Stimulated activated CD8-positive, alpha-beta memory T cell treated with anti-CD3 and anti-CD28 coated beads, Interleukin-15, amount 100 ng/mL, for 4 hours (primary cell): ENCODE measurements at places on chromosomes 12 and 14.

- DNase-seq: no peak
Observed at GRCh38 chr12:42968426-42968825, 378.9 kb upstream of the PRICKLE1 start.

DNA sequence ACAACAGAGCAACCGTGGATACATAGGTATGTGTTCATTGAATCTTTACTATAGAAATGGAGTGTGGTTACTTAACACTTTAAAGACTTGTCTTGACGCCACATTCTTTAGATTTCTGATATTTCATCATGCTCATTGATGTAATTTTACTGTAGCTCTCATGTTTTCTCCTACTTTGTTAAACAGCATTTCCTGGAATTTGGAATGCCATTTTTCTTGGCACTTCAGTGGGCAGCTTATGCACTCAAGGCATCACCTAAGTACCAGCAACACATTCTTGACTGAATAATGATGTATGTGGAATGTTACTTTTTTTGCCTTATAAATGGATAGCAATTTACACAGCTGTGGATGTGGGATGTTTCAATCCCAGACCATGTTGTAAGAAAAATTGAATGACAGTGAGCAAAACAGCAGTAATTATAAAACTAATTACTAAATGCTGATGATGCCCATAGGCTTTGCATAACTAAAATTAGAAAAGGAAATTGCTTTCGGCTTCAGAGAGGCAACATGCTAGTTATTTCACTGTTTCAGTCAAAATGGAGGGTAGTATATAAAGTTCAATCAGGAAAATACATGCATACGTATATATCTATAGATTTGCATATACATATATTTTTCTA lies 298.5 kb downstream of the NPAS3 start:
- no peak for DNase-seq

DNA sequence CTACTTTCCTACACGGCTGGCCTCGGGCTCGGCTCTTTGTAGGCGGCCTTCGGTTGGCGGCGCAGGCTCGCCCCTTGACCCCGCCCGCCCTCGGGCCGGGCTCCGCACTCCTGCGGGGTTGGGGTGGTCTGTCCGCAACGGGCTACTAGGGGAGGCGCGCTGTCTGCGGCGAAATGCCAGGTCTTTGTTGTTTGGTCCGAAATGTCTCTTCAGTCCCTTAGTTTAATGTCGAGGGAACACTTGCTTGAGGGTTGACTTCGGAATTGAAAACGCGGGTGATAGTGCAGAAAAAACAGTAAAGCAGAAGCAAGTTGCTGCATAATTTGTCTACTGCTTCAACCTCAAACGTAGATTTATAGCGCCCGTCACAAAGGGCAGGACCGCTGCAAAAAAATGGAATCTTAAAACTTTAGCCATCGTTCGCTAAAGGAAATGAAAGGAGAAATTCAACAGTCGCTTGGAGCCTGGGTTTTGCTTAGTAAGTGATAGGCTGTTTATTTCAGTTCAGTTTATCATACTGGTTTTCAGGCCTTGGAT lies 390 bp downstream of the JKAMP start:
- no peak for DNase-seq

DNA sequence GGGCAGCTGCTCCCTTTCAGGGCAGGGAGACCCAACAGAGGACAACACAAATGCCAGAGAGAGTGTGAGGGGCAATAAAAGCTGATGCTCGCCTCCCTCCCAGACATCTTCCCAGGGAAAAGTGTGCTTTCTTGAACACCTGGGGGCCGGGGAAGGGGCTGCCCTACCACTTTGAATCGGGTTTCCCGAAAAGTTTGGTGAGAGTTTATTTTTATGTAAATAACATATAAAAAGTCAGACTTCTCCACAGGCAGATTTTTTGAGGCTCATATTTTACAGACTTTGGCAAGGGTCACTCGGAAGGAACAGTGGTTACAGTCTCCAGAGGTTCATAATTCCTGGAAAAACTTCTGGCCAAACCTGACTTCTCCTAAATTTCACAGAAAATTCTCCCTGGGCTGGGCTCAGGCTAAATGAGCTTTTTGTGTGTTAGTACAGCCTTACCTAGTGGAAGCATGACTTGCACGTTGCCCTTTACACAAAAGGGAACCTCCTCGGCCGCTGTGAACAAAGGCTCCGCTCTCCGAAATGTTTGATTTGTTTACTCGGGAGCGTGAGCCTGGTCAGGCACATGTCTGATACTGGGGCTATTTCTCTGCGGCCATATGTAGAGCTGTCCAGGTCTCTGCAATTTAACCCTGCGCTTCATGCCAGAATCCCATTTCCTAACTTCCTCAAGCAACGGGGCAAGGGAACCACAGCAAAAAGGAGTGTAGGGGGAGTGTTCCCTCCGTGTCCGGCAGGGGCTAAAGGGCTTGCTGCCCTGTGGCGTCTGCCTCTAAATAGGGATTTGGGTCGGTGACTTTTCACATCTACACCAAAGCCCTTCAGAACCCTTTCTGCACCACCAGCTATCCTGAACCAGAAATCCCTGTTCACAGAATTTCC lies 3.4 kb downstream of the RTL1 start:
- DNase-seq: no peak

DNA sequence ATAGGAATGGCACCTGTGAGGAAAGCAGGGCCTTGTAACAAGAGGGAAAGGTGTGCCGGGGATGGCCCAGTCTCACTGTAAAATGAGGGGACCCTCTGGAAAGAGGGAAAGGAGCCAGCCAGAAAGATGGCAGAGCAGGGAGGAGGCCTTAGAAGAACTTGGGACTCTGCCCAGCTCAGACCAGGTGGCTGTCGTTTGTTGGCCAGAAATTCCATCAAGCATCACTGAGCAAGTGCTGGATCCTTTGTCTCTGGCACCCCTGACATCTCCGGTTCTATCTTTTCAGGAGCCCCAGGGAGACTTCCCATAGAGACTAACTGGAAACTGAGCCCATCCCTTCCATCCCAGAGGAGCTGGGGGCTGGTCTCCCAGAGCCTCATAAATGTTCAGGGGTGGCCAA lies 43.3 kb downstream of the DEGS2 start:
- DNase-seq: no peak

- DNase-seq: no peak
Observed at GRCh38 chr14:91313852-91314251, 69.3 kb upstream of the GPR68 start.

- no peak for DNase-seq
Observed at GRCh38 chr12:75162845-75163244, 46.8 kb downstream of the KCNC2 start.

DNA sequence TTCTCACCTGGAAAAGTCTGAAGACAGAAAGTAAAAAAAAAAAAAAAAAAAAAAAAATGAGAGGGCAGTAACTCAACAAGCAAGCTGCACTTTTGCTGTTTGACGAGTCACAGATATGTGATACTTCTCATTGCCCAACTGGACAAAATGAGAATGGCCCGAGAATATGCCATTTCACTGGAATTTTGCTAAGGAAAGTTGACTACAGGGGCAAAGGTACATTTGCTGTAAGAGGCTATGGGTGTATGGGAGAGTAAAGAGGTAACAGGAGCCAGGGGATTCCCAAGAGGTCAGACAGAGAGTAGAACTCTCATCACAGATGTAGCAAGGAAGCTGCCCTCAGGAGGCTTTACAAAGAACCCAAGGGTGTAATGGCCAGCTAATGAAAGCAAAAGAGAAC lies 22.9 kb downstream of the KIF21A start:
- no peak for DNase-seq

- no peak for DNase-seq
Observed at GRCh38 chr12:114685320-114685781, 1.4 kb upstream of the TBX3 start.

GRCh38 chr12:62481843-62482540 lies 15.4 kb downstream of the MON2 start:
- DNase-seq: no peak

DNA sequence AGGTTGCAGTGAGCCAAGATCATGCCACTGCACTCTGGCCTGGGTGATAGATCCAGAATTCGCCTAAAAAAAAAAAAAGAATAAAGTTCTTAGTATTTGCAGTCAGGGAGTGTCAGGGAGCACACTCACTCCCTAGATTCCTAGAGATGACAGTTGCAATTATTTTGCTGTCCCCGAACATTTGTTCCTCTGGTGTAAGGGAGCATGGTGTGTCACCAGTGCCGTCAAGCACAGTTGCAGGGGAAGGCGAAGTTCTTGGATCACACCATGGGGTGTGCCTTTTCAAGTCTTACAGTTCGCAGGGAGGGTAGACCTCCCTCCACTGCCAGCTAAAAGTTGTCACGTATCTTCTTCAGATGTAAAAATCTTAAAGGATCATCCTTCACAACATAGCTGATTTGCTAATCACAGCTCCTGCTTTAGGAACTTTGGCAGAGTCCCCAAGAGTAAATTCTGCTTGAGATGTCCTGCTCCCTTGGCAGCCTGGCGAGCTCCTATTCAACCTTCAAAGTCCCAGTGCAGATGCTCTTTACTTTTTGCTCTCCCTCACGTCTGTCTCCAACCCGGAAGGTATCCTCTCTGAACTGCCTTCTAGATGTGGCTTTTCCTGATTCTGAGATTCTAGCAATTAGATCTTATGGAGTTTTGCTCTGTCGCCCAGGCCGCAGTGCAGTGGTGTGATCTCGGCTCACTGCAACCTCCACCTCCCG lies 11.3 kb downstream of the ACACB start:
- no peak for DNase-seq

DNA sequence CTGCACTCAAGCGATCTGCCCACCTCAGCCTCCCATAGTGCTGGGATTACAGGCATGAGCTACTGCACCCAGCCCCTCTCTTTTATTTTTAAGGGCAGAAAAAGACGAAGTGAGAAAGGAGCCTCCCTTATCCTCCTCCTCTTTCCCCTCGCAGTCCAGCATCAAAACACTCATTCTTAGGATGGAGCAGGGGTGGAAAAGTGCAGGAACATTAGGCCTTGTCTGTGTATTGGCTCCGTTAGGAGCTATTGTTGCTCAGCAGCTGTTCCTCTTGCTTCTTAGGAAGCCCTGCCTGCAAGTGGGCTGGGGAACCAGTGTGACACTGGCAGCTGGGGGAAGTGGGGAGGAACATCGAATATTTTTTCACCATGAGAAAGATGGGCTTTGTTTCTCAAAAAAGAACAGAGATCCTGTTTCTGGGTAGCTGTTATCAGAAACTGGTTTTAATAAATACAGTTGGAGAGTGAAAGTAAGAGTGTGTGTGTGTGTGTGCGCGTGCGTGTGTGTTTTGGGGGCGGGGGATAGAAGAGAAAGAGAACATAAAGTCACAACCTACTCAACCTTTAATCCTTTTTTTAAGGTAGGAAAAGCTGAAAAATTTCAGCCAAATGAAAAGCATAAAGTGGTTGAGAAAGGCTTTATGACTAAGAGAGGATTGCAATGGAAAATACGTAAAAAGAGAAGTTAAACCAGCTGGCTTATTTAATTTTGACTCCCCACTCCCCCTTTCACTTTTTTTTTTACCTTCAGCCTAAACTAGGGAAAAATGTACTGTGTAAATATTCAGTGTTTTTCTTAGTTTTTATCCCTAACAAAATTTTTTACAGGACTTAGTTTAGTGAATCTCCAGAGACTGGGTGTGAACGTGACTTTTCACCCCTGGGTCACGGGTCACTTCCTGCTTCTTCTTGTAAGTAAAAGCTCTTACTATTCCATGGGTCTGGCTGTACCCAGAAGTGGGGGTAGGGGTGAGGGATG lies 197.2 kb upstream of the PLEKHG7 start:
- peak; percentile 27 for DNase-seq

- DNase-seq: no peak
Observed at GRCh38 chr12:85949253-85949652, 75.2 kb downstream of the NTS start.

GRCh38 chr12:48002414-48002730 lies 1.9 kb downstream of the COL2A1 start:
- no peak for DNase-seq

GRCh38 chr14:23071244-23071920 lies 14.1 kb upstream of the CDH24 start:
- peak; percentile 50 for DNase-seq

DNA sequence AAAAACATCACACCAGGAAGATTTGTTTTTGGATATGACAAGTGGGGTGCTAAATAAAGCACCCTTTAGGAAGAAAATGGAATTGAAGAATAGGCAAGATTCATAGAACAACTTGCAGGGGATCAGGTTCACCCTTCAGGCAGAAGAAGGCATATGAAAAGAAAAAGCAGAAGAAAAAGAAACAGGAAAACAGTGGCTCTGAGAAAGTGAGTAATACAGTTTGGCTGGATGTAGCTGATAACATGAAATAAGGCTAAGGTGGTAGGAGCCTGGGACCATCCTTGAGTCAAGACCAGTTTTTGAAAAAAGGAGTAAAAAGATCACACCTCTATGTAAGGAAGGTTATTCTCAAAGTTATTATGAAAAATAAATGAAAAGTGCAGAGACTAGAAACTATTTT lies 42.4 kb downstream of the TRIP11 start:
- no peak for DNase-seq

DNA sequence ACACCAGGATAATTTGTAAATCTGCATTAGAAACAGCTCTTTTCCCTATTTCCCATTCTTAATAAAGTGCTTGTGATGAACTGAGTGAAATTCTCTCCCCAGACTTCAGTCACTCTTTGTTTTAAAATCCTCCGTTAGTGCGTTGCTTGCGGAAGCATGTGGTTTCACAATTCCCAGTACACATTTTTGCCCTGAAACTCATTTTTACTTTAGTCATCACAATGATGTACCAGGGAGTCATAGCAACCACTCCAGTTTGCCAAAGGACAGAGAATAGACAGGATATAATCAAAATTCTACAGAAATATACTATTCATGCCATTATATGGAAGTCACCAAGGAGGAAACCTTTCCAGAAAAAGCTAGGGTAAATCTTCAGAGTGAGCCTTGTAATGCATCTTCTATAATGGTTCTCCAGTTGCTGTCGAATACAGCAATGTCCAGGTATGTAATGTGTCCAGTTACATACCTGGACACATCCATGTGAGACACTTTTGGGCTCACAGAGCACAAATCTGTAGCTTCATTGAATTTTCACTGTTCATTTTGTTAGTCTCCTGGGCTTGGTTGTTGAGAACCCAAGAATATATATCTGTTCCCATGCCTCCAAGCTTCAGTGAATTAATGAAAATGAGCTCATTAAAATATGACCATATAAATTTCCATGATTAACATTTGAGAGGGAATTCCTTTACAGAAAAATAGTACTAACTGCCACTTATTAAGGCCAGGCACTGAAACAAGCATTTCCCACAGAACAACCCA lies 57.8 kb downstream of the GPR135 start:
- no peak for DNase-seq

- no peak for DNase-seq
Observed at GRCh38 chr12:132527883-132528264, 37.9 kb downstream of the FBRSL1 start.

- DNase-seq: no peak
Observed at GRCh38 chr14:77006132-77006531, 22.4 kb downstream of the IRF2BPL start.
